SHP77 treated with DMSO at 0.1 percent for 48 hours (cell line): ENCODE measurements at places on chromosomes 11 and 22.
A peak's percentile ranks its signal among the peaks of the same experiment; 100 is the strongest.

GRCh38 chr11:36212564-36213392 lies 76.4 kb downstream of the COMMD9 start:
- DNase-seq, result no peak

- DNase-seq, result peak; percentile 43
Observed at GRCh38 chr22:42649246-42650099, at the start of gene CYB5R3. Gene CYB5R3, minus strand, starts transcription at chr22:42649392. Its CDS starts 77 bp downstream, at chr22:42649315.

- DNase-seq, result no peak
Observed at GRCh38 chr11:103863497-103863896, 172.9 kb upstream of the DDI1 start.

GRCh38 chr11:128480665-128481064 lies 106.7 kb downstream of the ETS1 start:
- DNase-seq, result no peak

DNA sequence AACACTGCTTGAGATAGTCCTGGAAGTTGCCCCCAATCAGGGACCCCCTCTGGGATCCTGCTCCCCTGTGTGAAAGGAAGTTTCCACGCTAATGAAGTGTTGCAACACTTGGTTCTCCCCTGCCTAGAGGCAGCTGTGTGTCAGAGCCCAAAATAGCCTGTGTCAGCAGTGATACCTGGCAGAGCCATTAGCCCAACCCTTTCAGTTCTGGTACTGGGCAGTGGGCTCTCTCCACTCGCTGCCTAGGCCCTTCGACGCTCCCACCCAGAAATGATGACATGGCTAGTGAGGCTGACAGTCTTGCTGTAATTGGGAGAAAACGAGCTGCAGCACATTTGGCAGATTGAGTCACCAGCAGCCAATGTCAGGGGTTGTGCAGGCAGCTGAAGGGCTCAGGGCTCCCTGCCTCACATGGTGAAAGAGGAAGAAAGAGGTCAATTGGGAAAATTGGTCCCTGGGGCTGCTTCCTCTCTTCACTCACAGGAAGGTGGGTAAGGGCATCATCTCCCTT lies 1.4 kb upstream of the NXF1 start:
- peak; percentile 5 for DNase-seq

DNA sequence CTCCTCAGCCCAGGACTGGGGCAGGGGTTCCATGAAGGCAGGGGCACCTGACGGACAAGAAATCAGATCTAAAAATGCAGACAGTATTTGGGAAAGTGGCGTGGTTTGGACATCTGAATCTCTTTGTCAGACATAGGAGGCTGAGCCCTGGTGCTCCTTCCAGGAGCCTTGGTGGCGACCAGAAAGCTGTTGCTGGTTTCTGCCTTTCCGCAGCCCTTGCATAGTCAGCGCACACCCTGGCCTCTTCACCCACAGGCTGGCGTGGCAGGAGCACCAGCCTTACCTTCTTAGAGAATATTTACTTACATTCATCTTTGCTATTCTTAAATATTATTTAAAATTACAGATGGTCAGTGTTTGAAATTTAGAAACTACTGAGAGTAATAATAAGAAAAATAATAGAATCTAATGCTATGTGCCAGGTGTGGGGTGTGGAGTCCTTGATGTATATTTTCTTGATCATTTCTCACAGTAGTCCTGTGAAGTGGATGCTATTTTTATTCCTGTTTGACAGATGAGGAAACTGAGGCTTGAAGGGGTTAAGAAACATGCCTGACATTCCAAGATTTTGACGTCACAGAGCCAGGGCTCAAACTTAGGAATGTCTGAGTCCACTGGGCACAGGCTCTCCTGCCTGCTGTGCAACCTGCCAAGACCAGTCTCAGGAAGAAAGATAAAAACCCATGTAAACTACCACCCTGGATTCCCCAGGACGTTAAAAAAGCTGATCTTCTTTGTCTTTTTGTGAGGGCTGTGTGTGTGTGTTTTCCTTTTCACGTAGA lies 51.6 kb downstream of the TBC1D22A start:
- DNase-seq, result no peak

- no peak for DNase-seq
Observed at GRCh38 chr11:5684646-5685362, at the start of gene TRIM5. Gene TRIM5, minus strand, starts transcription at chr11:5685074. Its CDS starts 4,897 bp downstream, at chr11:5680177.

DNA sequence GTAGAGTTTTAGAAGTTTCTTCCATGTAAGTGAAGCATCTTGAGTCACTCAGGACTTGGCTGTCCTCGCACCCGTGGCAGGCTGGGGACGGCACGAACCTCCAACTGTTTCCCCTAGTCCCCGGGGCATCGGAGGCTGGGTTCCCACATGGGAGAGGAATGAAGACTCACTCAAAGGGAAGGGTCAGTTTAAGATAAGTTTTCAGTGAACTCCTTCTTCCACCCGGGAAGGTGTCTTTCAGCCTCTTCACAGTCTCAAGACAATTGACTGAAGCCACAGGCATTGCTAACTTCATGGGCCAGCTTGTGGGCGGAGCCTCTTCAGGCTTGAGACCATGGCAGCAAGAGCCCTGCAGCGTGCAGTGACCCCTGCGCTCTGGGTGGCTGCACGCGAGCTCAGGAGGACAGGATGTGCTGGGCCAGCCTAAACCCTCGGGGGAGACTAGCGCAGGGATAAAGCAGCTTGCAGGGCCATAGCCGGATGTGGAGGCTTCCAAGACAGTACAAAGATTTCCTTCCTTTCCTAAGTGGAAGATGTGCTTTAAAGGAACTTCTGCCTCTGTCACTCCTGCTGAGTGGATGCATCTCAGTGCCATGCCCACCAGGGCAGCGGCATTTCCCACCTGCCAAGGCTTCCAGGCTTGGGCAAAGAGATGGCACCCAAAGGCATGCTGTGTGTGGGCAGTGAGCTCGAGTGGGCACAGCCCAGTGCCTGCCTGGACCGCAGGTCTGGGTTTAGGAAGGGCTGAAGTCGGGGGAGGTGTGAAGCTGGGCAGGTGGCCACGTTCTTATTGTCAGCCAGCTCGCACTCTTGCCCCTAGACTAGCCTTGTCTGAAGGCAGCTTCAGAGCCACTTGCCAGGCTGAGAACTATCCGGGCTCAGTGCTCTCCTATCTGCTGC lies 32.9 kb downstream of the PPIL2 start:
- DNase-seq, result no peak

- DNase-seq, result no peak
Observed at GRCh38 chr11:45501392-45502225, 163.8 kb downstream of the CHST1 start.

DNA sequence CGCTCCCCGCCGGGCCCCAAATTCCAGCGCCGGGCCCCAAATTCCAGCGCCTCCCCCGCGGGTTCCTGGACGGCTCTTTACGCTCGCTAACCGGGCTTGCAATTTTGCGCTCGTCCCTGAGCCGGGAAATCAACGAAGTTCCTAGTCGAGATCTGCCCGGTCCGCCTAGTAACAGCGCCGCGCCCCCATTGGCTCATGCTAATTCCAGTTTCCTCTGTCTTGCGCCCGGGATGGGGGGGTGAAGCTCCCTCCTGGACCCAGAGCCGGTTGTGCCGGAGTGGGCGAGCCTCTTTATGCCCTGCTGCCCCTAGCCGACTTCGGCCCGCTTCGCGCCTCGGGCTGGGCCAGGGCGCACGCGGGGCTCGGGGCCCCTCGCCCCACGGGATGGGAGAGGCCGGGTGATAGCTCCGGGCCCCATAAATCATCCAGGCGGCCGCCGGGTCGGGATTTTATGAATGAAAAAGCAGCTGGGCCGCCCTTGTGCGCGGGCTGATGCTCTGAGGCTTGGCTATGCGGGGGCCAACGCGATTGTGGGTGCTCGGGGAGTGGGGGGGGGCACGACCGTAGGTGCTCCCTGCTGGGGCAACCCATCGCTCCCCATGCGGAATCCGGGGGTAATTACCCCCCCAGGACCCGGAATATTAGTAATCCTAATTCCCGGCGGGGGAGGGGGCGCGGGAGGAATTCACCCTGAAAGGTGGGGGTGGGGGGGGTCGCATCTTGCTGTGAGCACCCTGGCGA lies 1.8 kb upstream of the CCND1 start:
- peak; percentile 84 for DNase-seq

- no peak for DNase-seq
Observed at GRCh38 chr22:27801202-27801615, 347 bp downstream of the MN1 start.
